ENCODE measurements at places on chromosomes 5 and 9.

DNA sequence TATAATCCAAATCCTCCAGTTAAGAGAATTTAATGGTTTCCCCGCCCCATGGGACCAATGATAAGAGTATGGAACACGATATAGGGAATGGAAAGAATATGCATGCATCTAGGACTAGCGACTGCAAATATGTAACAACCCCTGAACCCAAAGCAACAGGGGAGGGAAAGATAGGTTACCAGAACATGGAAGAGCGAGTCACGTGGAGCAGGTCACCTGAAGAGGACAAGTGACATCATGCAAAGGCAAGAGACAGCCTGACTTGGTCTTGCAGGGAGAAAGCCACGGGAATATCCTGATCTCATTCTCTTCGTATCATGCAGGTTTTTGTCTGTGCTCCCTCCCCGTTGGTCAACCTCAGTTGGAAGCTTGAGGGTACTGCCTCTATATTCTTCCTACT is 4.7 kb upstream of the UHRF2 start:
- no peak for DNase-seq

DNA sequence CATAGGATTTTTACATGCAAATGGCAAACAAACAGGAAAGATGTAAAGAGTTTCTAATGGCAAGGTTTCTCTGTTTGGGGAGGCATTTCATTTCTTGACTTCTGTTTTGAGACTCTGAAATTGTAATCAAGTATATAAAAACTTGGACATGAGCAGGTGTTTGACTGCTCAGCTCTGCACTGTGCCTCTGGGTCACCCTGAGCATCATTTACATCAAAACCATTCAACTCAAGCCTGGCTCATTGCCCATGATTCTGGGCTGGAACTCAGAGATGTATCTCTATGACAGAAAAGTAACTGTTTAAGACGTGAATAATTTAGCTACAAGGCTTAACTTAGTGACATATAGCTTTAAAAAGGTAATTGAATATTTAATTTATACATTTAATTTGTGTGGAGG is 1402.4 kb upstream of the NUDT12 start:
- DNase-seq, result no peak

DNA sequence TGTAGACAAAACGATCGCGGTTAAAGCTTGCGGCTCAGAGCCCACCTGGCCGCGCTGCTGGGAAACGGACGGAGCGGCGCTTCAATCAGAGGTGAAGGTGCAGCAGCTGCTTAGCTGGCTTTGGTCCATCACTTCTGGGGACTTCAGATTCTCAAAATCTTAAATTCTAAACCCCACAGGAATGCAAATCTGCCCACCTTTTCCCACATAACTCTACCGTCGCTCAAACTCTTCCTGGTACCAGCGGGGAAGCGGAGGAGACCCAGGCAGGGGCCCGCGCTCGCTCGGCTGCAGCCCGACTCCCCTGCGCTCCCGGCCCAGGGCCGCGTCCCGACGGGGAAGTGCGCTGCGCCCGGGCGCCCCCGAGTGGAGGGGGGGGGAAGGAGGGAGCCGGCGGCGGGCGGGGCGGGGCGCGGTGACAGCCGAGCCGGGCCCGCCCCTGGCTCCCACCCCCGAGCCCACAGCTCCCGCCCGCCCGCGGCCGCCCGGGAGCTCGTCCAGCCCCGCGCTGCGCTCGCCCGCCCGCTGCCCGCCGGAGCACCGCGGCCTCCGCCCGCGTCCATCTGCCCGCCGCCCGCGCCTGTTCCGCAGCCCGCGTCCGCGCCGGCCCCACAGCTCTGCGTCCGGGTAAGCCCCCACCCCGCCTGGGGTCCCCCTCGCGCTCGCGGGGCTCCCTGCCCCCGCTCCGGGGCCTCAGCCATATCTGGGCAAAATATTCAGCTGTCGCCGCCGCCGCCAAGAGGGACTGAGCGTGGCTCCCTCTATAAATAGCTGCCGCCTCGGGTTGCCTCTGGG is at the start of gene TMOD1:
Gene TMOD1, plus strand, starts transcription at position 490 of the 795 bp plus-strand sequence. CDS start 22,523 bp downstream, outside the sequence.
- DNase-seq, result peak; percentile 33

DNA sequence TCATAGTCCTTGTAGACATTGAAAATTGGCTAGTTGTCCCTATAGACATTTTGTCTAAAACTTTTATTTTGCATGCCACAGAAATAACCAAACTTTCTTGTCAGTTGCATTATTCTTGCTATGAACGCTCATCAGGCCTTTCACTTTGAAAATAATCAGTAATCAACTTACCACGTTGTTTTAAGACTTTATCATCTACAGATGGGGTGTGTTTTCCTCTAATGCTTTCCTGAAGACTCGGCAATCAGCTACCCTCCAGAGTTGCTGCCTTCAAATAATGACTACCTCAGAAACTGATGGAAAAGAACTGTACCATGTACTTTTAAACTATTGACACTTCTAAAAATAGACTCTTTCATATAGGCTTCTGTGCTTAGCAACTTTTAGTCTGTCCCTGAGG is 33.5 kb upstream of the HSPB3 start:
- no peak for DNase-seq

DNA sequence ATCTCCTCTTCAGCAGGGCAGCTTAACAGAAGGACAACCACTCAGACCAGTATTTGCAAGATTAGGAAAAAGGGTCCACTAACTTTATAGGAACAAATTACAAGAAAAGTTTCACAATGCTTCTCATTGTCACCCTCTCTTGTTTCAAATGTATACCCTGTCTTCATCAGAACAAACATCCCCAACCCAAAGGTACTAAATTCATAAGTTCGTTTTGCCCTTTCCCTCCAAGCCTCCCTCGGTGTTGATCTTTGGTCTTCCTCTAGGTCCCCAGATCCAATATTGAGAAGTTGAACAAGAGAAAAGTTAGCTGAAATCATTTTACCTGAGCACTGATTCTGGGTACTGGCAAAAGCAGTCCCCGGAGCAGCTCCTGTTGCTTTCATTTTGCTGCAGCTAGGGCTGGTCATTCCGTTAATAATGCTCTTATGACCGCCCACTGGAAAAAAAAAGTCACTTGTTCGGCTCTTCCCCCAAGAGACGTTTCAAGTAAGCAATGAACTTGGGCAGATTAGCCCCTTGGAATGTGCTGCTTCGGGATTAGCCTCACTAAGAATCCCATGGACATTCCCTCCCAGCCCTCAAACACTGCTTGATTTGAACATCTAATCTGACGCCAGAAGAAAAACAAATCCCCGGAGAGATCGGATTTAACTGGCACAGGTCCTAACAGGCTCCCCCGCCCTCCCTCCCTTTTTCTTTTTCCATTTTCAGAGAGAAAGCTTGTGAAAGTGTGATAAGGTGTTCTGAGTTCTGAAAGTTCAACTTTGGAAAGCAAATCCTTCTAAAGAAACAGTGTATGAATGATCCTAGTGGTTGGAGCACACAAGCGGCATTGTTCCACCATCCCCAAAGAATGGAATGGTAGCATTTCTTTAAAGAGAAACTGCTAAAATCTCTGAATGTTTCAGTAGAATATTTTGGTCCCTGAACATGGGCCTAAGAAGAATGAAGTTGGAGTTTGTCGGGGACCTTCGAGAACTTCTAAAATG is 252.5 kb downstream of the TRPM3 start:
- DNase-seq, result no peak

DNA sequence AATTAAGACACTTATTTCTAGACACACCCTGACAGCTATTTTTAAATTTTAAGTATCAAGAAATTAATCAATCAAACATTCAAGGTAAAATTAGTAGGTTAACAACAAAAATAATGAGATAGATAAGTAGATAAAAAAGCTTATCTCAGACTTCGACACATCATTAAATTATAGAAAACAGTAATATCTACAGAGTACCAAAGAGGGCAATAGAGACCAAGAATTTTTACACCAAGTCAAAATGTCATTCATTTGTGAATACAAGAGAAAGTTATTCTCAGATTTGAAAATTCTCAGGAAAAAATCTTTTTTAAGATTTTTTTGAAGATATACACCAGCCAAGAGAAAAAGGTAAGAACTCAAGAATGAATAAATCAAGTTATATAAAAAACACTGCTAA is 445.6 kb downstream of the ACTL7B start:
- no peak for DNase-seq

GRCh38 chr5:145463634-145464033 is 371.5 kb downstream of the PRELID2 start:
- DNase-seq, result no peak

GRCh38 chr9:96567203-96567700 is 52.4 kb downstream of the CDC14B start:
- DNase-seq, result no peak

DNA sequence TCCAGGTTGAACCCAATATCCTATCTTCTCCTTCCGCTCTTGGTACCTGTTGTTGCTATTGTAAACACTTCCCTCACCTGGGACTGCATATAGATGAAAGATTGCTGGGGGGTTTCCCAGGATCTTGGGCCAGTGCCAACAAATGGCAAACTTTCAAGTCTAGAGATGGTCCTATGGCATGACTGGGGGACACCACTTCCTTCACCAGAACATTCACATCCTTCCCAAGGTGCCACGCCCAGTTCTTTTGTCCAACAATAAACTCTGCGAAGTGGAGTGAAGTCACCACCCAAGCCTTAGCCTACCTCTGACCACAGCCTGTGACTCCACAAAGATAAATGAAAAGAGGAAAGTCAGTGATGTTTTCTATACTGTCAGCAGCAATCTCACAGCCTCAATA is 34.4 kb downstream of the DOCK8 start:
- DNase-seq, result no peak

- DNase-seq, result peak; percentile 91
These were observed 82.7 kb downstream of the DROSHA start for GRCh38 chr5:31449174-31449573.

DNA sequence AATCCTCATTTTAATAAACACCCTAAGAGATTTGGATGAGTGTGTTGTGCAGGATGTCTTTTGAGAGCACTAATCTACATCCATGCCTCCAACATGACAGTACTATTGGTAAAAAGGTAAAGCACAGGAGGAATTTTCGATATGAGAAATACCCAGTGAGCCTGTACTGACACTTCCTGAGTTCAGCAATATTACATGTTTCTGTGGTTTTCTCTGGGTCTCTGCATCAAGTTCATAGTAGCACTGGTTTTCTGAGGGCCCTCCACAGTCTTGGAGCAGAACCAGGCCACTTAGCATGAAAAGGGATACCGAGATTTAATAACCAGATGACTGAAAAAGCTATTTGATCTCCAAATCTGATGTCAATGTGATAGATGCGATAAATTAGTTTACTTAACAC is 524.1 kb downstream of the TMEM38B start:
- no peak for DNase-seq

DNA sequence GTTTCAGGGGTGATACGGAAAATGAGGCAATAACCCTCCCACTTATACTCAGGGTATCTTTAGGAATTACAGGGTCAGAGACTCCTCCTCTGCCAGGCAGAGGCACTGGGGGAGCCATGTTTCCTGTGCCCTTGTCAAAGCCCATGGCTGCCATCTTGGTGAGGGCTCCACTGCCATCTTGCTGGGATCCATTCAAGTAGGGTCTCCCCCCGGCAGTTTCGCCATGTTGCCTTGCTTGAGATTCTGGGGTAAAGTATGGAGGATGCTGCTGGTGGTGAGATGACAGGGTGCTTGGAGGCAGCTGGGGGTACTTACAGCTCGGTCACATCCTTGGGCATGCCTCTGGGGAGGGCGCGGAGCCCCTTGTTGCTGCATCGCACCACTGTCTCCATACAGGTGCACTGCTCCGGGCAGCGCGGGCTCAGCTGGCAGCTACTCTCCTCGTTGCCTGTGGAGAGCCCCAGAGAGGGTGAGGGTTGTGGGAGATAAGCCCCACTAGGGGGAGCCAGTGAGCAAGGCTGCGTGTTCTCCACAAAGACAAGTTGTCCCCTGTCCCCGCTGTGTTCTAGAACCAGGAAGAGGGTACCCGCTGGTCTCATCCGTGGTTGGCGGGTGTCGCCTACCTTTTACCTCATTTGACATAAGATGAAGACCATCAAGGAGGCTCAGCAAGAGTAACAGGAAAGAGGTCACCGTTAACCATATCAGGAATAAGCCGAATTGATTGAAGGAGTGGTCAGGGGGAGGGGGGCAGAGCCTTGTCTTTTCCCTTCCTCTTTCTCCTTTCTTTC is 169.0 kb upstream of the PANK3 start:
- DNase-seq, result peak; percentile 26

DNA sequence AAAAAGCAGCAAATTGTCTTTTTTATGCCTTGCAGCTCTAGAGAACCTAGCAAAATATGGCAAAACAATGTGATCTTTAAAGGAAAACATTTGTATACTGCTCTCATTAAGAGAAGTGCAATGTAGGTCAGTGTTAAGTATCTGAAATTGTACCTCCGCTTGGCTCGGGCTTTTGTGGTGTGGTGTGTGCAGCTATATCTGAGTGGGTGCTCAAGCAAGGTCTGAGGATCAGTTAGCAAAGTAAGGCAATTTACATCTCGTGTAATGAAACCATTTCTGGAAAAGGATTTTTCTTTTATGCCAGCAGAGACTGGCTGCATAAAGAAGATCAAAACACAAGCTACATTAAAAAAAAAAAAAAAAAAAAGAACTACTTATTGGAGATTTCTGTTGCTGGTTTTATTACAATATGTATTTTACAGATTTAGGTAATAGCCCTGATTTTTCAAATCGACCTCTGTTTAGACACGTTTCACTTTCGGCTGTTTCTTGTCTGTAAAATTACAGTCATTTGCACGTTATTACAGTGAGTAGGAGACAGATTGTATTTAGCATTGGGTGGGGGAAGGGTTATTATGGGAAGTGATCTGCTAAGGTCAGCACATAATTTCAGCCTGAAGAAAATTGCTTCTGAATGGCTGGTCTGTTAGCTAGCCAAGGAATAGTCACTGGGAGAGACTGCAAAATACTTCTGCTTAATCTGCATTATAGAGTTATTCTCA is 7.9 kb upstream of the ZNF608 start:
- no peak for DNase-seq

GRCh38 chr5:160702311-160702803 is 149.7 kb downstream of the ATP10B start:
- no peak for DNase-seq

DNA sequence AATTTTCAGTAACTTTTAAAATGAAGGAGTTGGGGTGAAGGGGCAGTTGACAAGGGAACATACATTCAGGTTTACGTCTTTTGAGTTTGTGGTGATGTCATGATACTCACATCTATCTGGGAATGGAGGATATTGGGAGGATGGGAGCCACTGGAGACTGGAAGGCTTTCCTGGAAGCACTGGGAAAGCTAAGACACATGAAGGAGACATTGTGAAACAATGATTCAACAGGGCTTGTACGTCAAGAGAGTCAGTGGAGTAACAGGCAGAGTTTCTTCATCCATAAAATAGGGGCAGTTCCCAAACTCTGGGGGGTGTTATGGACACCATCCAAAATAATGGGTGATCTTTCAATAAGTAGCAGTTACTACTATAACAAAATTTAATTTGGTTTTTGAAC is 572.8 kb downstream of the CCDC171 start:
- peak; percentile 55 for DNase-seq

GRCh38 chr9:78397454-78397853 is 100.5 kb downstream of the PSAT1 start:
- DNase-seq, result no peak

- peak; percentile 87 for DNase-seq
These were observed 5.5 kb upstream of the AQP3 start for GRCh38 chr9:33452828-33453271.

- no peak for DNase-seq
These were observed 83.9 kb downstream of the TRPM3 start for GRCh38 chr9:71037521-71037920.
